ENCODE measurements at places on chromosomes 2 and 18.

DNA sequence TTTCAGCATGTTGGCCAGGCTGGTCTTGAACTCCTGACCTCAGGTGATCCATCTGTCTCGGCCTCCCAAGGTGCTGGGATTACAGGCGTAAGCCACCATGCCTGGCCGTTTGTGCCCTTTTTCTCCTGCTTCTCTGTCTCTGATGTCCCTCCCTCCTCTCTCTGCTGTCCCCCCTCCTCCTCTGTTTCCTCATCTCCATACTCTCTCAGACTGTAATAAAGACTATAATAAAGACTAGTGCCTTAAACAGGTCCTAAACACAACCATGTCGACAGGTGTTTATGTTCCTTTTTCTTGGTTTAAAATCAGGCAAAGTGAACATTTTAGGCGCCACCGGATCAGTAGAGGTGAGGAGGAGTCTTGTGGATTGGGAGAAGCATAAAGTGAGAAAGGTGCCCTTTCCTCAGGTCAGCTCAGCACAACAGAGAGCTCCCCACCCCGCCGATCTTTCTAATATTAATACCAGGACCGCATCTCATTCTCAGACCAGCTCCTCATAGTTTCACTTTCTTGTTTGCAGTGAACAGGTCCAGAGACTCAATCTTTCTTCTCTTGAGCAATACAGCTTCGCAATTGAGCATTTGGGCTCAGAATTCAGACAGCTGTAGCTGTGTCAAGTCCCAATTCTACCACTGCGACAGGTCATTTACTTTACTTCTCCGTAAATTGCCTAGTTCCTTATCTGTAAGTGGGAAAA lies 23.7 kb downstream of the TIMM21 start:
- no peak for DNase-seq

DNA sequence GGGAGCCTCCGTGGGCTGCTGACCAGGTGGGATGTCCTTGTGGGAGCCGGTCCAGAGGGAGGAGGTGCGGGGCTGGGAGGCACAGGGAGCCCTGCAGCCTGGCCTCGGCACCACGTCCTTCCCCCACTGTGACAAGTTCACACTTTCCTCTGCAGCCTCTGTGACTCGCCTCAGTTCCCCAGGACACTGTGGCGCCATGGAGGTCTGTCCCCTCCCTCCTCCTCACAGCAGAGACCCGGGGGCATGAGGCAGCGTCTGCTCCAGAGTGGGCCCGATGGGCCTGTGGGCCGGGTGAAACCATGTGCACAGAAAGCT lies 27.3 kb upstream of the KCNG2 start:
- no peak for DNase-seq

DNA sequence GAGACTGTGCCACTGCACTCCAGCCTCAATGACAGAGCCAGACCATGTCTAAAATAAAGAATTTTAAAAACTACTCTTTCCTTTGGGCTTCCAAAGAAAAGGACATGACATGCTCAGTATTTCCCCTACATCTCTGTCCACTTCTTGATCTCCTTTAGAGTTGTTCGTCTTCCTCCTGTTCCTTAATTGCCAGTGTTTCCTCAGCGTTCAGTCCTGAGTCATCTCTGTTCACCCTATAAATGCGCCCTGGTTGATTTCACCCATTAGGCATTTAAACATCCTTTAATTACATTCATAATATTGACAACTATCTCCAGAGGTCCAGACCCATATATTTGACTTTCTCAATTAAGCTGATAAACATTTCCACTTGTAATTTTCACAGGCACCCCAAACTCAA lies 64.0 kb downstream of the AAK1 start:
- DNase-seq: no peak

GRCh38 chr18:12032786-12033642 lies 51.7 kb downstream of the IMPA2 start:
- no peak for DNase-seq

DNA sequence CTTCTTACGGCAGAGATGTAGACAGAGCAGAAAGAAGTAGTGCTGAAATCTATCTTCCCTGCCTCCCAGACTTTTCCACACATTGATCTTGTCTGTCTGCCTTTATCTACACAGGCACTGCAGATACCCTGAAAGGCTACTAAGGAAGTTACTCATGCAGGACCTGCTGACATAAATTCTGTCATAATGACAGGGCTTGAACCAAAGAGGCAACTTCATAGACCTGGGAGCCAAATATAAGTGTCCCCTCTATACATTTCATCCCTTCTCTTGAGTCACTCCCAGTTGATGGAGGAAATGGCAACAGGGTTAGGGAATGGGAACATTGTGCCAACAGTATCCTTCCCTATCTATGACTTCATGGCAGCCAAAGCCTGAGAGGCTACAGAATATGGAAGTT lies 157.5 kb downstream of the TNS1 start:
- DNase-seq: no peak

GRCh38 chr18:50848061-50848551 lies 28.3 kb upstream of the MRO start:
- DNase-seq: no peak

- DNase-seq: no peak
These were observed 39.2 kb downstream of the IL1R2 start for GRCh38 chr2:102030855-102031527.

- no peak for DNase-seq
These were observed 6.6 kb downstream of the TTLL4 start for GRCh38 chr2:218717262-218717661.

GRCh38 chr2:127279781-127280180 lies 14.2 kb downstream of the ERCC3 start:
- DNase-seq: no peak
